ENCODE measurements at places on chromosomes 7 and 10.

- DNase-seq: no peak
Observed at GRCh38 chr10:70509757-70510147, 31.2 kb downstream of the PALD1 start.

DNA sequence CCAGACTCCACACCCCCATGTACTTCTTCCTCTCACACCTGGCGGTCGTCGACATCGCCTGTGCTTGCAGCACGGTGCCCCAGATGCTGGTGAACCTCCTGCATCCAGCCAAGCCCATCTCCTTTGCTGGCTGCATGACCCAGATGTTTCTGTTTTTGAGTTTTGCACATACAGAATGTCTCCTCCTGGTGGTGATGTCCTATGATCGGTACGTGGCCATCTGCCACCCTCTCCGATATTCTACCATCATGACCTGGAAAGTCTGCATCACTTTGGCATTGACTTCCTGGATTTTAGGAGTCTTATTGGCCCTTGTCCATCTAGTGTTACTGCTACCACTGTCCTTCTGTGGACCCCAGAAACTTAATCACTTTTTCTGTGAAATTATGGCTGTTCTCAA is 4.8 kb downstream of the OR2A25 start:
- no peak for DNase-seq

DNA sequence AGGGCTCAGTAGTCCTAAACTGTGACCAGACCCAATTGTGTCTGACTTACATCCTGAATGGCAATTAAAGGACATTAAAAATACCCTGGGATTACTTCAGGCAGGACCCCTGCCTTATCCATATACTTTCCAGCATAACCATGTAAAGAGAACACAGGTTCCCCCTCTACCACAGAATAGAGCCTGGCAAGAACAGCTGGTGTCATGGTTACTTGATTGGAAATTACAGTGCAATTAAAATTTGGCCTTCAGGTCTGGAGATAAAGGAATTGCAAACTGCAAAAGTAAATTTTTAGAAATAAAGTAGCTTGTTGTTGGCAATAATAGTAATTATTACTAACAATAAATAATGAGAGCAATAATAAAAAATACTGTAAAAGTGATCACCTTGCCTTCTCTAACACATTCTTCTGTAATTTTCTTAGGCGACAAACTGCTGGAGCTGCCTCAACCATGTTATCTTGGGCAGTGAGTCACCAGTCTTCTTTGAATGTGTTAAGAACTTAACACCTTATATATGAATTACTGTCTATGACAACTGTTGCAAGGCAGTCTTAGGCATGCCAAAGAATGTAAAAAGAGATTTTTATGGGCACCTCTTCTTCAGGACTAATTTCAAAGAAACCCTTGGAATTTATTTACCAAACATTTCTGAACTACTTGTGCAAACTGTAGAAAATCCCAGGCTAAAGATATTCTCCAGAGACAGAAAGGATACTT is 53.7 kb downstream of the HIBADH start:
- no peak for DNase-seq

- no peak for DNase-seq
Observed at GRCh38 chr7:47537716-47538675, 43.9 kb downstream of the TNS3 start.

- no peak for DNase-seq
Observed at GRCh38 chr7:142745091-142745635, 4.1 kb upstream of the PRSS1 start.

GRCh38 chr7:22771872-22772228 is 44.9 kb downstream of the IL6 start:
- DNase-seq: no peak

DNA sequence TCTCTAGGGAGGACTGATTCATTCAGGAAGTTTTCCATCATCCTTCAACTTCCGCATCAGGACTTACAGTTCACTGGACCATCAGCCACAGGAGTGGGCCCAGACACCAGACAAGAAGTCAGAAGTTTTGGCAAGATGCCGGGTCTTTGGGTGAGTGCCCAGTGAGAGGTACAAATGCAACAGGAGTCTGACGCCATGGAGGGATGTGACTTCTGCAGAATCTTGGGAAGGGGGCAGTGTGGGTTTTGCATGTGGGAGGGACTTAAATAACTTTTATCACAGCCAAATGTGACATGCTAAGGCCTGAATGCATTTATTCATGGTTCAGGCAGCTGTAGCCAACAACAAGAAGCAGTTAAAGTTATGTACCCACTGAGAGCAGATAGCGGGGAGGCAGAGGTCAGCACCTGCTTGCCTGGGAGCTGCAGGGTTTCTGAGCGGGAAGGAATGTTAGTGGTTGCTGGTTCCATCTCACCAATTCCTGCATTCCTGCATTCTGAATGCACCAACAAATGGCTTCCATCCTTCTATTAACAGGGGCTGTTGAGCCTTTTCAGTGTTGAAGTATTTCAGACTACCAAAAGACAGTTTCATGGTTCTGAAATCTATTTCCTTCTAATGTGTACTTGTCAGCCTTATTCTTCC is 375.2 kb downstream of the PAXIP1 start:
- no peak for DNase-seq

DNA sequence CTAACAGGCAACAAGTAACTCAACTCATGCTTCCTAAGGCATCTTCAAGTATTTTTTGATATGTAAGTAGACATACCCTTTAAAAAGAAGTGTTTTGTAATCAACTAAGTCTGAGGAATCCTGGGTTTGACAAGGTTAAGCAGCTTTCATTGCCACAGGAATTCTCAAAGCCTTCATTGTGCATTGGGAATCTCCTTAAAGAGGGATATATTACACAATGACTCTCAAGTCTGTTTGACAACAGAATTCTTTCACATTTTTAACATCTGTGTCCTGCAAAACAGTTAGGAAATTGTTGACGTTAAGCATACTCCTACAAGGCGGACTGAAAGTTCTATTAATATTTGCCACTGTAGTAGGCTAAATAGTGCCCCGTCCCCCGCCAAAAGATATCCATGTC is 71.4 kb downstream of the SGMS1 start:
- DNase-seq: no peak

- no peak for DNase-seq
Observed at GRCh38 chr7:50513166-50513871, 51.9 kb downstream of the DDC start.

DNA sequence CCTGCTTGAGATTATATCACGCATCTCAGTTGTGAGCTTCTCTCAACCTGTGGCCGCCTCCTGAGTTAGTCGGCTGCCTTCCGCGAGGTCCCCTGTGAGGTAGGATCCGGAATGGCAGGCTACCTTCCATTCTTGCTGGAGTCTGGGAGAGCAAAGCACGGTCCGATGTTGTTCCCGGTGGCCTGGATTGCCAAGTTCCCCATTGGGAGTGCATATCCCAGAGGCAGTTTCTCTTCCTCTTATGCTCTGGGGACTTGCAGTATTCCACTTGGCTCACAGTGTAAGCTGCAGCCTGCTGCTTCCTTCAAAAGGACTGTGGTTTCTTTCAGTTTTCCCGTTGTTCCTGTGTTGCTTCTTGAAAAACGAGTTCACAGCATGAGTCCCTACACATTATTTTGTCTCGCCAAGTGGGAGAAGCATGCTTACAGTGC is 225.4 kb upstream of the ZWINT start:
- peak; percentile 26 for DNase-seq

DNA sequence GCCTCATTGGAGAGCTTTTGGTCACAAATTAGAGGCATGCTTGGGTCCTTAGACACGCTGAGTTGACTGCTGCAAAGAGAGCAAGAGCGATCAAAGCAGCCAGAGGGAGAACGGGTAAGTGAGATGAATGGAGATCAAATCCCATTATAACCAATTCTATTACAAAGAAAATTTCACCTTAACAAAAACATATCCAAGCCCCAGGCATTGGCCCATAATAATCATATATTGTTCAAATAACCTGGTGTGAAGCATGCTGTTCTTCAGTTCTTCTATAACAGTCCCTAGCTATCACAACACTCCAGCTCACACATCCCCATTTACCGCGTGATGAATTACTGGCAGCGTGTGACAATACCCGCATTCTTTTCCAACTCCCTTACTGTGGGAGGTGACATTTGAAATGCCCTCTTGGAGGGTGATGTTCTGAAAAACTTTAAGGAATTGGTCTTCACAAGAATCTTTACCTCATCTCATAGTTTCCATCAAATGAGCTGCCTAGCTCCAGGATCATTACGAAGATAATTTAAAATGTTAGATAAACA is 156.1 kb upstream of the PLXNA4 start:
- no peak for DNase-seq

GRCh38 chr7:26458466-26459145 is 166.9 kb downstream of the SNX10 start:
- DNase-seq: no peak

DNA sequence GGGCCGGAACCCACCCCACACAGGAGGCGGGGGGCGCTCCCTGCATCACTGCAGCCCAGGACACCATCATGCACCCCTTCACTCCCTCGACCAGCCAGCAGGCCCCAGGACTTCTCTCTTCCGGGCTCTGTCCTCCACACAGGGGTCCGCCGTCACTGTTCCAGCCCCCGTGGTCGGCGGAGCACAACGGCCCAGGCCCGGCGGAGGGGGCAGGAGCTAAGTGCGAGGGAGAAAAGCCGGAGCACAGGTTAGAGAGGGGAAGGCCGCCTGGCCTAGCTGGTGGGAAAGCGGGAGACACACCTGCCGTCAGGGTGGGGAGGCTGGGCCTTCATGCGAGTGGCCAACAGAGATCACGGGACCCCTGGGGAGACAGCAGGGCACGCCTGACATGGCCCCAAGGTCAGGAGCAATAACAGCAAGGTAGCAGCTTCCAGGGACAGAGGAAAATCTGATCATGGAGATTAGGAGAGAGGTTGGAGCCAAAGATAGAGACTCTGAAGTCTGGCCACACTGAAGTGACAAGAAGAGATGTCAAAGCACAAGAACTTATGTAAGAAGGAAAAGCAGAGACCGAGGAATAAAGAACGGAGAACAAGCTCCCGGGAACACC is 151.1 kb downstream of the MAD1L1 start:
- no peak for DNase-seq

GRCh38 chr7:106369352-106369751 is 84.6 kb upstream of the NAMPT start:
- no peak for DNase-seq

- DNase-seq: no peak
Observed at GRCh38 chr7:92827464-92828120, 8.8 kb downstream of the CDK6 start.

GRCh38 chr10:117537904-117538524 is 4.5 kb upstream of the EMX2 start:
- DNase-seq: no peak

All from neuronal stem cell (in vitro differentiated cells).